Stimulated activated CD4-positive, alpha-beta T cell treated with anti-CD3 and anti-CD28 coated beads, Interleukin-12 subunit alpha, Interleukin-12 subunit beta, amount 100 ng/mL, for 24 hours (primary cell): ENCODE measurements at places on chromosomes 13 and 19.

- no peak for DNase-seq
Observed at GRCh38 chr13:43227721-43228120, 204.3 kb downstream of the DNAJC15 start.

- DNase-seq = no peak
Observed at GRCh38 chr19:55777528-55777927, 8.6 kb downstream of the RFPL4AL1 start.

GRCh38 chr13:47932950-47933923, 67.8 kb downstream of the SUCLA2 start:
- DNase-seq = no peak

DNA sequence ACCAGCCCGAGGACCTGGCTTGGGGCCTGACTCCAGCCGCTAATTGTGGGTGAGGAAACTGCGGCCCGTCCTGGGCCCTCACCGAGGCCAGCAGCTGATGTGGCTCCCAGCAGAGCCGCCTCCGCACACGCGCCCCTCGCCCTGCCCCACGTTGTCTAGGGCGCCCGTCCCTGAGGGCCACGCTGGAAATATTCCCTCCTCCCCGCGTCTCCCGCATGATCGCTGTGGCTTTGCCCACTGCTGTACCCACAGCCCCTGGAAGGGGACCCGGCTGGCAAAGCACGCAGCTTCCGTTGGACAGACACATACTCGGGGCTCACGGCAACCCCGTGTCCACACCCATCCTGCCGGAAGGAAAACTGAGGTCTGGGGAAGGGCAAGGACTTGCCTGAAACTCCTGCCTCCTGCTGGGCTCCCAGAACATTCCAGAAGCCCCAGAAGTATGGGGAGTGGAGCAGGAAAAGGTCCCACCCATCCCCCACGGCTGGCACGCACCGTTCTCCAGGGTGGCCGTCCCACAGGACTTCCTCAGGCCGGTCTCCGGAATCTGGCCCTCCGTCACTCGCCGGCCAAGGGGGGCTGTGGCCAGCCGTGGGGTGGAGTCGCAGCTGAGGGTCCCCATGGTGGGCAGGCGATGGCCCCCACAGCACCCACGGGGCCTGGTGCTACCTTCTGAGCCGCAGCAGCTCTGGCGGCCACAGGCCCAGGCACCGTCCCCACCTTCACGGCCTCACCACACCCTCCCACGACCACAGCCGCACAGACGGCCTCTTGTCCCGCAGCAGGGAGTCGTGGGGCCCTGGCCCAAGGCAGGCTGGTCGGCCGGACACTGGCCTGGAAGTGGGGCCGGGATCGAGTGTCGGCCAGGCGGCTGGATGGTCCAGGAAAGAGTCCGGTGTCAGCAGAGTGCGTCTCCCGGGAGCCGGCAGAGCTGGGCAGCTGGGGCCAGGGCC, 13.6 kb upstream of the SHC2 start:
- no peak for DNase-seq

- no peak for DNase-seq
Observed at GRCh38 chr13:25920277-25920676, 131.5 kb downstream of the SHISA2 start.

GRCh38 chr19:8148410-8149260, 757 bp downstream of the FBN3 start:
- no peak for DNase-seq

GRCh38 chr13:42486711-42487198, 87.2 kb upstream of the TNFSF11 start:
- no peak for DNase-seq

DNA sequence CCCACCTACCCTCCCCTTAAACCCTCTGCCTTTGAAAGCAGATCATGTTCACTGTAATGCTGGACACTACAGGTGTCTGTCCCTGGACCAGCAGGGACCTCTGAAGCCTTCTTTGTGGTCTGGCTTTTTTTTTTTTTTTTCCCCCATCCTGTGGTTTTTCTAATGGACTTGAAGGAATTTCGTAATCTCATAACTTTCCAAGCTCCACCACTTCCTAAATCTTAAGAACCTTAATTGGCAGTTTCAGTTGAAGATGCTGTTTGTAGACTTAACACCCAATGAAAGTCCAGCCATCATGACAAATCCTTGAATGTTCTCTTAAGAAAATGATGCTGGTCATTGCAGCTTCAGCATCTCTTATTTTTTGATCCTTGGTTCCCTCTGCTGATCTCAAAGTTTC, 45.0 kb upstream of the LRCH1 start:
- DNase-seq = no peak

DNA sequence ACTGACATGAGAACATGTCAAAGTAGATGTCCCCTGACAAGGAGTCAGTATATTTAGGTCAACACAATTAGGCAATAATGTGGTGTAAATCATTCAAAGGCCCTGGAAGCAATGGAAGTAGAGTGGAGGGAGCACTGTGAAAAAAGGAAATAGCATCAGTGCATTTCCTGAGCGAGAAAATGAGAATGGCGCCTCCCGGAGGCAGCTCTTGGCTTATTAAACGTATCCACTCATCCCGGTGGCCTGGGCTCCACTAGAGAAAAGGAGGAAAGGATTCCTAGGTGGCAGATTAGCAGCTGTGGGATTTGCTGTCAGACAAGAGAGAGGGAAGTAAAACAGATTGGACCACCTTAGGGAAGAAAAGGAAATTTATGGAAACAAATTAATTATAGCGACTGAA, 173.7 kb upstream of the TMTC4 start:
- DNase-seq = no peak

DNA sequence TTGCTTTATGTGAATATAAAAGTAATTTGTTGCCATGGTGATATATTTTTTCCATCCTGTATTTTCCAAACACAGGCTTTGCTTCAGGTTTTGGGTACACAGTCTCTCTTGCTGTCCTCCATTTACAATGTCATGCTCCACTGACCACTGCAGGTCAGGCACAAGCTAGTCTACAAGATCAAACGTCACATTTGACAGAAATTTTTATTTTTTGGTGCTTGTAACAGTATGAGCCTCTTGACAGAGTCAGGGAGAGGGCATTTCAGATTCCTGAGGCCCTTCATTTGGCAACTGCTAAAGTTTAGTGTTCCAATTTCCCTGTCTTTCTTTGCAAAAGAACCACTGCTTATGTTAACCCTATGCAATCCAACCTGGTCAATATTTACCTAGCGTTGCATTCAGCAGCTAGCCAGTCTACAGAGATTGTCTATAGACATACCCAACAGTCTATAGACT, 175.0 kb downstream of the RFC3 start:
- no peak for DNase-seq

GRCh38 chr19:3653865-3654513, 27.4 kb upstream of the CACTIN start:
- no peak for DNase-seq

- DNase-seq = no peak
Observed at GRCh38 chr19:7739801-7740681, 7.3 kb downstream of the CD209 start.

- no peak for DNase-seq
Observed at GRCh38 chr19:3750211-3750610, 11.3 kb downstream of the APBA3 start.

GRCh38 chr13:47955836-47956235, 45.2 kb downstream of the SUCLA2 start:
- DNase-seq = no peak

GRCh38 chr19:17323300-17323963, 11.2 kb downstream of the ANO8 start:
- DNase-seq = no peak

DNA sequence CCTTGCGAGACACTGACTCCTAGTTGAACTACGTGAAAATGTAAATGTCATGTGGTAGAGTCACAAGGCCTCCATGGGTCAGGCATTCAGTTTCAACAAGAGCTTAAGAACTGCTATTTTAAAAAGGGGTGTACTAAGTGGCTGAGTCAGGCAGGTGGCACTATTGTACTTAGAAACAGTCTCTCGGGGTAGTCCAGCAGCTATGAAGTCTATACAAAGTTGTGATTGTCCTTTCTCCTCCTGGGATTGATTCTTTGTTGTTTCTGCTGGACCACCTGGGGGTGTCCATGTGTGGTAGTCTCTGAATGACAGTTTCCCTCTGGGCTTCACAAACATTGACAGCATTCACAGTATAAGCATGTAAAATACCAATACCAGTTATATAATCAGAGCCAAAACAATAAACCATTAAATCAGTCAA, 33.0 kb downstream of the UGGT2 start:
- DNase-seq = no peak

DNA sequence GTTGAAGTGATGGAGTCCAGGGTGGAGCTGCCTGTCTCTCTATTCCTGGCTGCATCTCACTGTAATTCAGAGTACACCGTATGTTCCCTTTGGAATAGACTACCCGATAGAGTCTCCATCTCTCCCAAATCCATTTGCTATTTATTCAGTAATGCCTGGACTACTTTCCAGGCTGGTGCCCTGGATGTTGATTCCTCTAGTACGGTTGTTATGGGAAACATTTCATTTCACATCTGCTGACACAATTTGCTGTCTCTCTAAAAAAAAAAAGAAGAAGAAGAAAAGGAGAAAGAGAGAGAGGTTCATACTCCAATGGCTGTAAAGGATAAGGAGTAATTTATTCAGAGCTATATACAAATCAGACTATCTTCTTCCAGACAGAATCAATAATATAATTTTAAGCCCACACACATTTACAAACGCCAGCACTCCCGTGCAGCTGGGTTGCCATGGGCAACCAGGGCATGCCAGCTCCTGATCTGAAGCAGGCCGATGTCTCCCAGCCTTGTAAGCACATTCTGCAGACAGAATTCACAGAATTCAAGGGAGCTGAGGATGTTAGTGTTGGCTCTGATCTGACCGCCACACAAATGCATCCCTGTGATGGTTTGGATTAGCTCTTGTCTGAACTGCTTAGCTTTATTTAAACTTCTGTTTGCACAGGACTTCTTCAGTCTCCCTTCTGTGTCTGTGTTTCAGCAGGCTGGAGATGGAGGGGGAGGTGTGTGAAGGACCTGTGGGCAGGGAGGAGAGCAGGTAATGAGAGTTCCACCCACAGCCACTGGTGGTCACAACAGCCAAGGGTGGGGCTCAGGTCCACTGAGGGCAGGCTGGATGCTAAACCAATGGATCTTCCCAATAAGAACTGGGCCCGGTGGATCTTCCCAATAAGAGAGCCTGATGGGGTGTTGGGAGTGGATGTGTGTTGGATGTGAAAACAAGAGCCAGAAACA, 66.0 kb downstream of the TEX26 start:
- DNase-seq = no peak

- DNase-seq = no peak
Observed at GRCh38 chr13:64684685-64685431, 2545.3 kb downstream of the PCDH9 start.

- DNase-seq = no peak
Observed at GRCh38 chr13:112368883-112369282, 7.3 kb upstream of the SPACA7 start.

DNA sequence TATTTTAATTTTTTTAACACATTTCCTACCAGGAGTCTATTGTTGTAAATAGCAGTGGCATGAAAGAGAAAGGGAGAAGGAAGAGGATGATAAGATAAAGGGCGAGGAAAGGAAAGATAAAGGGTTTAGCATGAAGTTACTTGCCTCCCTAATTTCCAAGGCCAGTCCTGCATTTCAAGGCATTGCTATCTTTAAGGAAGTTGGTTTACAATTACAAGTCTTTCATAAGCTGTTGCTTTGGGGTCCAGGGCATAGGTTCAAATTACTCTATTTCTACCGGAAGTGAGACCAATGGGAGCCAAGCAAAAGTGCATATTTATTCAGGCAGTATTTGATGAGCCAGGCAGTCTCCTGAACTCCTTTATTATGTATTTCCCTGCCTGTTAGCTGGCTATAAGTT, 27.7 kb upstream of the UBL3 start:
- no peak for DNase-seq

GRCh38 chr13:99055735-99056134, 77.9 kb upstream of the DOCK9 start:
- DNase-seq = no peak

DNA sequence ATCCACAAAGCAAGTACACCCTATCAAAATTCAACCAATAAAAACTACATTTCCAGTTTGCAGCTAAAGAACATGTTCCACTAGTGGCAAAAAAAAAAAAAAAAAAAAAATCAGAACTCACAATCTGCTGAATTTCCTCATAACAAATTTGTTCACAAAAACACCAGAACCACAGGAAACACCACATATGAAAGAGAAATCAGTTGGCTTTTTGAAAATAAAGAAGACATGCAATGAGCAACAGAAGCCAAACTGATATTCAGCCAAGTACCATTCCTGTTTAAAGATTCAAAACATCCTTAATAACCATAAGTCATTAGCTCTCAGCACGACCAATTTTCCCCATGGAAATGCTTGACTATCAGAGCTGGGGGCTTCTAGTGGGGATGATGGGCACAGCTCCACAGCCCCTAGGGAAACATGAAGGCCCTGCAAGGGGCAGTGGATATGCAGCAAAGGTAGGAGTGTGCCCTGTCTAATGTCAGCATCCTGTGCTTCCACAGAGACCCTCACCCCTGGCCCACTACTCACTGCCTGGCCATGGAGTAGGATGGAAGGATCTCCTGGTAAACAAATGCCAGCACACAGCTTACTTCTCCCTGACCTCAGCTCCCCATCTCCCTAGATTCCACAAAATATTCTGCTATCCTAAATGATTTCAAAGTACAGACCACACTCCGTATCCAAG, 74.0 kb upstream of the DOCK9 start:
- no peak for DNase-seq

DNA sequence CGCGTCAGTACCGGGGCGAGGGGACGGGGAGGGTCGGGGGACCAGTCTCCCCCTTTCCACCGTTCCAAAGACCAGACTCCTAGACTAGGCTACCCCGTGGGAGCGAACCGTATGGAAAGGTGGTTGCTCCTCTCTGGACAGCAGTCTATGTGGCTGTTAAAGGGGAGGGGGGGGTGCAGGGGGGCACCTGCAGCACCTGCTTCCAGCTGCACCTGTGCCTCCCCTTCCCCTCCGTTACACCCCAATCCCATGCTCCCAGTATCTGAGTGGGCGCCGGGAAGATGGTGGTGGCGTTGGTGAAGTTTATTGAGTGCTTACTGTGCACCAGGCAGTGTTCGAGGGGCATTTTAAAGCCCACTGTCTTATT, 557 bp downstream of the ZNF524 start:
- no peak for DNase-seq

DNA sequence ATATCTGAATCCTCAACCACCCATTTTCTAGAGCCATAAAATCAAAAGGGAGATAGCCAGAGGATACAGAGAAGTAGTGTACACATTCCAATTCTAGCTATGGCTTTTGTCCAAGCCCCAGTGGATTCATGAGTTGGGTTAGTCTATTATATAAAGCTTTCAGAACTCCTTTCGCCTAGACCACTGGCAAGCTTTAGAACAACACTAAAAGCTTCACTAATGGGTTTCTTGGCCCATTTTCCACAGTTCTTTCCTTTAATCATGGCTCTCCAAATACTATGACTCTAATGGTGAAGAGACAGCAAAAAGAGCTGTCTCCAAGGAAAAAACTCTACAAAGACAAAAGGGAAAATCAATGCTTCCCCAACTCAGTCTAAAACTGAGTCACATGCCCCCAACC, 48.2 kb upstream of the SLITRK5 start:
- no peak for DNase-seq
